ENCODE measurements at places on chromosomes 7 and 10.

DNA sequence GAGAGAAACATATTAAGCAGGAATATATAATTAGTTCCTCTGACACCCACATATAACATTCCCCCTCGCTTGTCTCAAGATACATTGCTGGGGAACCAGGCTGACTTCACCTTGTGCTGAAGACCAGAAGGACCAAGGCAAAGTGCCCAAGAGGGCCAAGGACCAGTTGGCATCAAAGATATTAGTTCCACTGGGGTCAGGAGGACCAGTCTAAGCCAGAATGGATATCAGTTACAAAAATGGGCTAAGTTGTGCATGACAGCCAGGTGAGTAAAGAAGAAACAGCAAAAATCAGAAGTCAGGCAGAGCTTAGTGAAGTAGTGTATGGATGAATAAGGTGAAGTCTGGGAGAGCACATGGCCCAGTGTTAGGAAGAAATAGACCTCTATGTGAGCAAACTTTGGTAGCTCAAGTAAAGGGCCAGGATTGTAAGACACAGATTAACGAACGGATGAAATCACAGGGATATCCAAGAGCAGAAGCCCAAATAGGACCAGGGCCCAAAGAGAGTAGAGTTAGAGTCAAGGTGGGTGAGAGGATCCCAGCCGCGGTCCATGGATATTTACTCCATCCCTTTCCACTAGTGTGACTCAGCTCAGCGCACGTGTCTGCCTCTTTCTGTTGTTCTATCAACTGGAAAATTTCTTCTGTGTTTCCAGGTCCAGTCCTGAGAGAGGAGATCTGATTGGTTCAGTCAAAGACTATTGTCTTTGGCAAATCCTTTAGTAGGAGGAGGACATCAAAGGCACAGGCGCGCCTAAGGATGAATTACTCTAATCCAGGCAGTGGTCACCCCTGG is 5.0 kb downstream of the CALD1 start:
- DNase-seq = no peak

GRCh38 chr10:43225787-43226153 is 41.1 kb downstream of the RASGEF1A start:
- no peak for DNase-seq

GRCh38 chr7:98556288-98556687 is 60.8 kb upstream of the NPTX2 start:
- DNase-seq = no peak

GRCh38 chr10:78176320-78177317 is 143.0 kb downstream of the RPS24 start:
- DNase-seq = no peak

GRCh38 chr10:60479305-60480020 is 89.8 kb upstream of the ANK3 start:
- no peak for DNase-seq

DNA sequence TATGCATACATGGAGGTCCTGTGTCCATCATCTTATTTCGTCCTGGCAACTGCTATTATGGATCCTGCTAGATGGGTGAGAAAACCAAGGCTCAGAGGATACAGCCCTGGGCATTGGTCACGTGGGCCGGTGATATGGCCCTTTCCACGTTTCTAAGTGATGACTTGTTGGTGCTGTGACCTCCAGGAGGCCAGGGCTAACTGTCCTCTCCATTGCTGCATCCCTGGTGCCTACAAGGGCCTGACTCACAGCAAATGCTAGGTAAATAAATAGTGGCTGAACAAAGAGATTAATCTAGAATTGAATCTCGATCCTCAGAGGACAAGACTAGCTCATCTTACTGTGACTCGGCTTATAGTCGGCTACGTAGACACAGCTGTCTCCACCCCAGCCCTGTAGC is 78.6 kb downstream of the FAM53B start:
- DNase-seq = no peak

- DNase-seq = no peak
These were observed 16.7 kb upstream of the ZNF862 start for GRCh38 chr7:149821191-149822148.

DNA sequence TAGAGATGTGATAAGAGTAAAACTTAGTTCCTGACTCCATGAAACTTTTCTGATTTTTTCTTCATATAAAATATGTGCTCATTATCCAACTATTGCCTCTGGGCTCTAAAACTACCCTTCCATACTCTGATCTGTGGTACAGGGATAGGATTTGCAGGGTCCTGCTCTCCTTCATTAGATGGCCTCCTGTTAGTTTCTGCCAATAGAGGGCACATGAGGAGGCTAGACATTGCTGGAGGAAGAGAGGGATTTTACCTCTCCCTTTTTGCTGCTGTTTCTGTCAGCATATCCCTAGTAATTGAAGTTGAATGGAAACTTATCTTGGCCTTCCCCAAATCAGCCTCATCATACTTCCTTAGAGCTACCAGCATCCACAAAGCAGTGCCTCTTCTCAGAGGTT is 269.4 kb downstream of the NXPH1 start:
- DNase-seq = no peak

DNA sequence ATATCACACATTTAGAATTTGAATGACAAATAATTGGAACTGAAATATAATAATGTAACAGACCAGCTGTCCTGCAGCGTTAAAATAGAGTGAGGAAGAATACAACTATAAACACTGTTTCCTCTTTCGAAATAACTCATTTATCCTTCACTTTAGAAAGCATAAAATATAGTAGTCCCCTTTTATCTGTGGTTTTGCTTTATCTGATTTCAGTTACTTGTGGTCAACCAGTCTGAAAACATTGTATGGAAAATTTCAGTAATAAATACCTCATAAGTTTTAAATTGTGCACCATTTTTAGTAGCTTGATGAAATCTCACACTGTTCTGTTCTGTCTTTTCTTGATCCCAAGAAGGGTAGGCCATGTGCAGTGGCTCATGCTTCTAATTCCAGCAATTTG is 31.7 kb downstream of the POLR1F start:
- no peak for DNase-seq

GRCh38 chr10:106251573-106251972 is 912.9 kb downstream of the SORCS1 start:
- no peak for DNase-seq
